ENCODE measurements at places on chromosomes 12 and 14.

- DNase-seq: peak; percentile 79
Measured at GRCh38 chr14:77181603-77182437, at the start of gene TMEM63C. Gene TMEM63C, plus strand, starts transcription at chr14:77181798. Its CDS starts 37,016 bp downstream, at chr14:77218814.

DNA sequence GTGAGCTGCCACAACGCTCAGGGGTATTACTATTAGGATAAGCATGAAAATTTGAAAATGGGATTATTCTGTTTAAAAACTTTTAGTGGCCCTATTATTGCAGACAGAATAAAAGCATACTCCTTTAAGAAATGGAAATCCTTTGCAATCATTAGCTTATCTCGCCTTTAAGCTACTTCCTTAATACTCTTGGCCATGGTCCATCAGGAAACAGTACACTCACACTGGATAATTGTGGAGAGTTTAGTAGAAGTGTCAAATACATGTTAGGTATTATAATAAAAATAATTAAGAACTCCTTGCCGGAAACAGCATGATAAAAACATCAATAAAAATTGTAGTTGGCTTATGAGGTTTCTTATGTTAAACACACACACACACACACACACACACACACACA, 100.4 kb upstream of the PPFIA2 start:
- DNase-seq: peak; percentile 38

DNA sequence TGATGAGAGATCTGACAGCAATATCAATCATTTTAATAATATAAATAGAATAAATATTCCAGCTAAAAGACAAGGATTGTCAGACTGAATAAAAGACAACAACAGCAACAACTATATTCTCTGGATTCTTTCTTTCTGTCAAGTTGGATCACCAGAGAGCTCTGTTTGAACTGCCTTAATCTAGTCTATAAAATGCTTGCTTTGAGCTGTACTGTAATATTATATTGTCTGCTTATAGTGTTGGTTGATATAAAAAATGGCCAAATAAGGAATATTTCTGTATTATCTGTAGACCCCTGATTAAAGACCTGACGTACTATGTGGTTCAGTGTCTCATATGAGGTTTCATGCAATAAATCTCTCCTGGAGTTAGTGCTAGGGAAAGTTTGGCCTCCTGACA, 46.3 kb upstream of the CSRP2 start:
- DNase-seq: no peak

DNA sequence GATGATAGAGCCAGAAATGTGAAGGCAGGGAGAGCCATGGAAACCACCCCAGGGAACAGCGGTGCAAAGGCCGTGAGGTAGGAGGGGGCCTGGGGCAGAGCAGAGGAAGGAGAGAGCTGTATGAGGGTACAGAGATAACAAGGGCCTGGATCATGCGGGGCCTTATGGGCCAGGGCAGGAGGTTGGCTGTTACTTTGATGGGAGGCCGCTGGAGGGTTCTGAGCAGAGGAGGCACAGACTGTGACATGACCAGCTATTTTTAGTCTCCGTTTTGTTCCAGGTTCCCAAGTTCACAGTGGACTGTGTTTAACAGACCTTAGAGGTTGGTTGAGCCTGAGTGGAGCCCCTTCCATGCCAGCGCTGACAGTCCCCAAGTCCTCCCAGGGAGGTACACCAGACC, 118.6 kb downstream of the GCH1 start:
- no peak for DNase-seq

- DNase-seq: no peak
Measured at GRCh38 chr12:32549675-32550079, 129.4 kb upstream of the DNM1L start.

GRCh38 chr12:124554429-124555029, 12.9 kb downstream of the NCOR2 start:
- no peak for DNase-seq

DNA sequence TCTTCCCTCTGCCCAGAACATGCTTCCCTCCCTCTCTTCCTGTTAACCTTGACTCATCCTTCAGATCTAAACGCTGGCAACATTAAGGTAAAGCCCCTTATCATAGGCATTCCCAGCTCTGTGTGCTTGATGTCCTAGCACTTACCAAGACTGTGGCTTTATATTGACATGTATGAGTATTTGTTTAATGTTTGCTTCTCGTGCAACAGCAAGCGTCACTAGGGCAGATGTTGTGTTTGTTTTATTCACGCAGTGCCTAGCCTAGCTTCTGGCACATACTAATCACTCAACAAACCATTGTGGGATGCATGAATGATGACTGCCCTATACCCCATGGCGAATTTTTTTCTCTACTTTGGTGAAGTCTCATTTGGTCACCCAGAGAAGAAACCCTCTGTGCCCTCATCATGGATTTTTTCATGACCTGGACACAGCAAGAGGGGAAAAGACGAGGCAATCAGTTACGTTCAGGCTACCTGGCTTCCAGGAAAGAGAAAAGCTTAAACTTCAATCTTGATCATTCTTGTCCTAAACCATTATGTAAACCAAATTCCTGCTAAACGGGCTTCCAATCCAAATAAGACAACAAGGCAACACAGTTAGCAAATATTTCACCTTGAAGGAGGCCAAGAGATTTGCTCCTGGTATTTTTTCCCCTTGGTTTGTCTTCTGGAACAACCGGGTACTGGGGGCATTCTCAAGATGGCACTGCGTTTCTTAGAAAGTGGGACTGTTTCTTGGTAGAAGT, 47.9 kb upstream of the SOCS2 start:
- no peak for DNase-seq

GRCh38 chr14:92686900-92687427, 61.5 kb downstream of the LGMN start:
- peak; percentile 69 for DNase-seq

GRCh38 chr14:82655770-82656169, 1122.1 kb upstream of the SEL1L start:
- DNase-seq: no peak

GRCh38 chr14:88848571-88848970, 24.1 kb downstream of the TTC8 start:
- DNase-seq: no peak

GRCh38 chr12:65694130-65694529, 130.2 kb upstream of the HMGA2 start:
- DNase-seq: no peak

GRCh38 chr12:51000245-51000644, 25.9 kb downstream of the SLC11A2 start:
- DNase-seq: no peak

DNA sequence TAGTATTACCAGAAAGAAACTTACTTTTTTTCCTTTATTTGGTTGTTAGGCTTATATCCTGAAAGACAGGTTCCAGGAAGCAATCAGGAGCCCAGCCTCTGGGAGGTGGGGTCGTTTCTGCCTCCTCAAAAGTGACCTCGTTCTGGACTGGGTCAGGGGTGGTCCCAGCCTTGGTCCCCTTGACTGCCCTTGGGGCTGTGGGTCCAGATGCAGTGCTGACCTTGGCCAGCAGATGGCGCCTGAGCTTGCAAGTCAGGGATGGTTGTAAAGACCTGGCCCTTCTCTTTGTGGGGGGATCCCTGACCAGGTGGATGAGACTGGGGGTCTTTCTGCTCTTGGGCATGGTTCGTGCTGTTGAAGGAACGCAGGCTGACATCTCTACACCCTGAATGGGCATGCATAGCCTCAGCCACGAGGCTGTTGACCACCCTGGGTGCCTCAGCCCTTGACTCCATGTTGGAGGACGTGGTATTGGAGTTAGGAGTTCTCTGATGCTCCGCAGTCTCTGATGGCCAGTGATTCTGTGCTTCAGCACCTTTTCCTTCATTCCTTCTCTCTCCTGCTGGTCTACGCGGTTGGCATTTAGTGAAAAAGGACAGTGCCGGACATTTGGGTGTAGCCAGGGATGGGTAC, 62.4 kb downstream of the ADCK1 start:
- DNase-seq: peak; percentile 46
